ENCODE measurements at places on chromosomes 13 and 19.

DNA sequence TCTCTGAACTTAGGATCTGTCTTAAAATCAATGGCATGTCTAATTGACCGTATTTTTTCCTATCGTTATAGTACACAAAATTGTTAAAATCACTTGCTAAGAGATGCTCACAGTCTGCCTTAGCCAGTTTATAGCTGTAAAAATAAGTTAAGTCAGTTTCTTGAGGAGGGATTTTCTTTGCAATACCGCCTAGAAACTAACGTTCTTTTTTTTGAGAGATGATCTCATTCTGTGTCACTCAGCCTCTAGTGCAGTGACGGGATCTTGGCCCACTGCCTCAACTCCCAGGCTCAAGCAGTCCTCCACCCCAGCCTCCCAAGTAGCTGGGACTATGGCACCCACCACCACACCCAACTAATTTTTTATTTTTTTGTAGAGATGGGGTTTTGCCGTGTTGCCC, 4.4 kb downstream of the CKAP2 start:
- no peak for DNase-seq

GRCh38 chr13:44321961-44322360, 51.7 kb upstream of the SERP2 start:
- DNase-seq = no peak

- no peak for DNase-seq
These were observed 368.8 kb downstream of the SUCLA2 start for GRCh38 chr13:47632311-47632710.

- DNase-seq = no peak
These were observed 2.3 kb downstream of the PODNL1 start for GRCh38 chr19:13935765-13936510.

DNA sequence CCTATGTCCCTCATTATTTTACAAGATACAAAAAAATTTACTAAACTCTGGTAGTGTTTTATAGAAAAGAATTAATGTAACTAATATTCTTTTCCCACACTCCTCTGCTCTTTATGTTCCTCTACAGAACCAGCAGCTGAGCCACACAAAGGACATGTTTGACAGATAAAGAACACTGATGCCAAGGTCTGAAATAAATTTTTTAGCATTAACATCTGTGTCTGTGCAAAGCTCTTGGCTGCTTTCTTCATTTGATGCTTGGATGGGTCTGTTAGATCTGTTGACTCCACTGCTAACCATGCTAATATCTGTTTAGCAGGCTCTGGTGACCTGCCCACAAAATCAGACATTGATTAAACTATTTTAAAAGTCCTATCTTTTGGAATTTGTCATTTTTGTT, 2363.8 kb downstream of the PCDH9 start:
- DNase-seq = no peak

- DNase-seq = no peak
These were observed 4.8 kb upstream of the CEBPA start for GRCh38 chr19:33306853-33307792.

- DNase-seq = no peak
These were observed 67.0 kb upstream of the TEX29 start for GRCh38 chr13:111253365-111253872.

DNA sequence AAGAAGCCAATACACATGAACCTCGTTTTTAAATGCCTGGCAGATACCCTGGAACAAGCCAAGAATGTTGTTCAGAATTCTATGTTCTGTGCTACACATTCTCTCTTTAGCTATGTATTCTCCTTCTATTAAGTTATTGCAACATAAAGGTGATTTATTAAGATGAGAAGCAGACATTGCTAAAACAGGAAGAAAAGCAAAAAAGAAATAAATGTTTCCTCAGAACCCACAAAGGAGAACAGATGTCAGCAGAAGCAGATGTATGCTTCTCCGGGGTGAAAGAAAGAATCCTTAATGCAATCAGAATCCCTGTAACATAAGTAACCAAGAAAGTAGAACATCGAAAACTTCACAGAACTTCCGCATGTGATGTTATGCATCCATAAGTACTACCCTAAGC, 302.9 kb downstream of the DCT start:
- no peak for DNase-seq

DNA sequence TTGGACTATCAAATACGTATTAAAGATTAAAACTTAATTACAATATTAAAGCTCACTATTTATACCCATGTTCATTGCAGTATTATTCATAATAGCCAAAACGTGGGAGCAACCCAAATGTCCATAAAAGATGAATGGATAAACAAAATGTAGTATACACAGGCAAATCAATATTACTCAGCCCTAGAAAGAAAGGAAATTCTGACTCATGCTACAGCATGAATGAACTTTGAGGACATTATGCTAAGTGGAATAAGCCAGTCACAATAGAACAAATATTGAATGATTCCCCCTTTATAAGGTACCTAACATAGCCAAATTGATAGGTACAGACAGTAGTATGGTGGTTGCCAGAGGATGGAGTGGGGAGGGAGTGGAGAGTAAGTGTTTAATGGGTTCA, 457.3 kb downstream of the FGF14 start:
- DNase-seq = no peak

GRCh38 chr19:4267101-4267900, 11.8 kb upstream of the SHD start:
- DNase-seq = peak; percentile 58

DNA sequence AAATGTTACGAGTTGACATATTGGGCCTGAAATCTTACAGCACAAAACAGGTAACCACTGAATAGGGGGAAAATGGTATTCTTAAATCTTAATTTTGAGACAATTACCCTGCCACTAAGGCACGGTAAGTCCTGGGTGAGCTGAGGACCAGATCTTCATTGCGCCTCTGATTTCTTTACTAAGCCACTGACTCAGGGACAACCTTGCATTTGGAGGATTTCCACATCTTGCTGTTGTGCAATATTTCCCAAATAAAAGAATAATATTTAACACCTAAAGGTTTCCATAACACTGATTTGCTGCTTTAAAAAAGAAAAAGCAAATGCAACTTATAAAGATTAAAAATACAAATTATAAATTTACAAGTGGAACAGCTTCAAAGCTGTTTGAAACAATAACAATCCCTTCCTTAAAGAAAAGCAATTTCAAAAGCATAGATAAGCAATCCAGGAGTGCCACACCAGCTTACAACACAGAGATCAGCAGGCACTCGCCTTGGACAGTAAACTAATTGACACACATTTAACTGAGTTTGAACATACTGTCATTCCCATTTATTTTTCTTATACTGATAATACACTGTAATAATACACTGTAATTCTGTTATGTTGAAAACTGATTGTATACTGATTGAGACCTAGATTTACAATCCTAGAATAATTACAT, 79.6 kb upstream of the DOCK9 start:
- no peak for DNase-seq
